ENCODE measurements at places on chromosomes 13 and 19. TPM values are rescaled to one million over a fixed set of nuclear protein-coding genes. Genes with fewer than 3 reads are reported as not detected.

Gene CEACAM21
- total RNA-seq: 121 TPM

Gene SIGLEC5
- total RNA-seq: not detected

Gene ZNF418
- total RNA-seq: 7.9 TPM

Gene SPRED3
- total RNA-seq: 2.6 TPM

Gene FAM124A
- total RNA-seq: 0.12 TPM
